Iris pigment epithelial cell (primary cell): ENCODE measurements at places on chromosomes 3 and 15.
A peak's percentile ranks its signal among the peaks of the same experiment; 100 is the strongest.

GRCh38 chr15:45637552-45638033, 2.8 kb downstream of the SQOR start:
- DNase-seq: peak; percentile 98

- peak; percentile 21 for DNase-seq
These were observed at the start of gene NTRK3 for GRCh38 chr15:88256279-88257230. NTRK3 (minus strand) TSS chr15:88256739; CDS start chr15:88256153, 586 bp downstream.

DNA sequence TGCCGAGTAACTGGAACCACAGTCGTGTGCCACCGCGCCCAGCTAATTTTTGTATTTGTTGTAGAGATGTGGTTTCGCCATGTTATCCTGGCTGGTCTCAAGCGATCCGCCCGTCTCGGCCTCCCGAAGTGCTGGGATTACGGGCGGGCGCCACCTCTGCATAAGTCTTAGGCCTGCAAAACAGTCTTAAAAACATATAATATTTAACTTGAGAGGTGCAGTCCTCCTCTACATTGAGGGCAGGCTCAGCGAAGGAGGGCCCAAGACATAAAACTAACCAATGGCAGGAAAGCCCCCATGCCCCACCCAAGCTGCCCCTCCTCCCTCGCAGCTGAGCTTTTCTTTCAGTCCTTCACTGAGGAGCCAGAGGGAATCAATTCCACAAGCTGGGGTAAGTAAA, at the start of gene SLC28A2:
TSS of gene SLC28A2 (plus strand) at position 347 of the 400 bp plus-strand sequence. CDS start 982 bp downstream, outside the sequence.
- no peak for DNase-seq

DNA sequence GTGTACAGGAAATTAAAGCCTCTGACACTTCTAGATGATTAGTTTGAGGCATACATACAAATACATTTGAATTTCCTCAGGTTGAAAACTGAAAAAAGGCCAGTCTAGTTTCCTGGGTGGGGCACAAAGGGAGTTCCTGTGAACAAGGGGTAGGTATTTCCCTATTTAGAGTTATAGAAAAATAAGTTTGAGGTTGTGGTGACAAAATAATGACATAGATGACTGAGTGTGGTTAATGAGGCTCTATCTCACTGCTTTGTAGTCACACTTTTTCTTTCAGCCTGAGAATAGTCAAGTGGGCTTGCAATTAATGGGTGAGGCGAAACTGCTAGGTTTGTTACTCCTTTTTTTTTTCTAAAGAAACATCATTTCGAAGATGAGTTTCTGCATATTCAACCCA, 4.3 kb downstream of the SLCO3A1 start:
- no peak for DNase-seq

GRCh38 chr3:56443372-56443771, 24.9 kb downstream of the ERC2 start:
- no peak for DNase-seq

GRCh38 chr3:30668051-30668609, 61.7 kb downstream of the TGFBR2 start:
- DNase-seq: no peak

DNA sequence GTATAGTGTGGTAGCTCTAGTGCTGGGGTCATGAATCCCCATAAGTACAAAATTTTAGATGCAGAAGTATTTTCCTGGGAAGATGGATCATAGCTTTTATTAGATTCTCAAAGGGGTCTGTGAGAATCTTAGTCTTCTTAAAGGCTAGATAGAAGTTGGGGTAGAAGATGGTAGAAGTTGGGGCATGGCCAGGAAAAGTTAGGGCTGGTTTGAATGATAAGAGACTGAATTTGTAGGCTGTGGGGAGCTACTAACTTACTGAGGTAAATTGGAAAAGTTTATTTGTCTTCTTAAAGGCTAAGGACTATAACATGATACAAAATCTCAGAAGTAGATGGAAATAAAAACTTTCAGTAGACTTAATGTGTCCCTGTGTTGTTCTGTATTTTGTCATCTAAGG, 1.6 kb upstream of the UBE2Q2 start:
- DNase-seq: no peak

DNA sequence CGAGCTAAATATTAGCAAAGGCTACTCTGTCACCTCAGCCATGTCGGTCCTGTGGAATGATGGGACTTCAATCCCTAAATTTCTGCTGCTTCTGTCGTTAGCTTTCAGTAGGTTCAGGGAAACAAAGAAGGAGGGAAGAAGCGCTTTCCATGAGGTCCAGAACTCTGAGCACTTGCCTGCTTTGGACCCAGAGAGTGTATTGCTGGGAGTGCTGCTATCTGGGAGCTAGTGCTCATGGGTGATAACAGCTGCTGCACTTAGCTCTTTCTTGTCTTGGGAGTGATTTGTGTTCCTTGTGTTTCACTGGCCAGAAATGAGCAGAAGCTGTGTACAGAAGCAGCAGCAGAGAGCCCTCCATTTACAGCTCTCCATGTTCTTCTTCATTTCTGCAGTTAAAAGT, 369.8 kb downstream of the DIPK2A start:
- DNase-seq: no peak

GRCh38 chr3:127177226-127177625, 15.7 kb upstream of the PRR23E start:
- DNase-seq: no peak

- DNase-seq: no peak
These were observed 231.8 kb downstream of the CHST2 start for GRCh38 chr3:143351354-143351753.

DNA sequence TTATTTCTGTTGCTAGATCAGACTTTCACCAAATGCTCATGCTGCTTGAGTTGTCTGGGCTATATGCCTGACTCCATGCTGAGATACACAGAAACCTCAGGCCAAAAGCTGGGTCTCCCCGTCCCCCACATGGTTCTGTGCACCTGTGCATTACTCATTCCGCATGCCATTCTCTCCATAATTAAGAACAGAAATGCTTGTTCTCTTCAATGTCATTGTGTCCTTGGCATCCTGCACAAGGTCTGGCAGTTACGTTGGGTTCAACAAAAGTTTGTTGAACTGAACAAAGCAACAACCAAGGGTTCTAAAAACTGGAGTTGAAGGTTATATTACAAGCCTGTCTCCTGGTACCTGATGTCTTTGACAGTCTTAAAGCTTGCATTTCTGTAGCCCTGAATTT, 177.5 kb downstream of the FNDC3B start:
- DNase-seq: no peak

DNA sequence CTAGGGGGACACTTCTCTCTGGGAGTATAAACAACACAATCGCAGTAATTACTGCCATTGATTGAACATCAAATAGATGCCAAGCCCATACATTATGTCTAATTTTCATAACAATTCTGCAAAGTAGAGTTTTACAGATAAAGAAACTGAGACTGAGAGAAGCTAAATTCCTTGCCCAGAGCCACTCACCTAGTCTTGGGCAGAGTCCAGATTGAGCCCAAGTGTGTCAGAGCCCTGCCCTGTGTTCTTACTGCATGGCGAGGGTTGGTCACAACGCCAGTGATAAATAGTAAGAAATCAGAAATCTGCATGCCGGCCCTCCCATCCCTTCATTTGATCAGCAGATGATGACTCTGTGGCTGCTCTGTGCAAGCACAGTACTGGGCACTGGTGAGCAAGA, 106.3 kb downstream of the C3orf70 start:
- no peak for DNase-seq

GRCh38 chr3:5768281-5768945, 580.9 kb downstream of the EDEM1 start:
- no peak for DNase-seq
